ENCODE measurements at places on chromosomes 5 and 9. TPM values are rescaled to one million over a fixed set of nuclear protein-coding genes. Genes with fewer than 3 reads are reported as not detected.

CCL28 gene
- 1.4 TPM for total RNA-seq

SLC4A9 gene
- not detected for total RNA-seq

SLC6A7 gene
- total RNA-seq, result not detected

PFDN1 gene
- total RNA-seq, result 30.7 TPM

IRX2 gene
- total RNA-seq, result 3.3 TPM

TRPM3 gene
- 0.32 TPM for total RNA-seq

CREB3 gene
- total RNA-seq, result 50.1 TPM

PCDHB16 gene
- total RNA-seq, result 2.1 TPM

GPR150 gene
- total RNA-seq, result 0.32 TPM

TLX3 gene
- total RNA-seq, result not detected

DMGDH gene
- total RNA-seq, result 5.1 TPM

STPG3 gene
- total RNA-seq, result not detected

SPATA31C1 gene
- not detected for total RNA-seq

AJM1 gene
- total RNA-seq, result 0.95 TPM

IL4 gene
- not detected for total RNA-seq

C5orf52 gene
- total RNA-seq, result not detected

CDH9 gene
- not detected for total RNA-seq

LHX2 gene
- total RNA-seq, result not detected

HK3 gene
- not detected for total RNA-seq

FAXDC2 gene
- total RNA-seq, result 18.4 TPM

ABO gene
- not detected for total RNA-seq

NUTM2F gene
- not detected for total RNA-seq

SOX30 gene
- total RNA-seq, result not detected

CORO2A gene
- under 0.01 TPM for total RNA-seq

TMOD1 gene
- 0.16 TPM for total RNA-seq

EQTN gene
- total RNA-seq, result not detected

PCDHGB7 gene
- total RNA-seq, result 5.2 TPM

PLPP7 gene
- 1.7 TPM for total RNA-seq

SPATA31D4 gene
- not detected for total RNA-seq

SARDH gene
- total RNA-seq, result 4.6 TPM

RFX3 gene
- total RNA-seq, result 2.0 TPM

FOXD4L4 gene
- 0.32 TPM for total RNA-seq

PPWD1 gene
- 36.8 TPM for total RNA-seq
